Activated CD8-positive, alpha-beta memory T cell treated with anti-CD3 and anti-CD28 coated beads, Interleukin-2, amount 50 U/mL, for 4 hours (primary cell): ENCODE measurements at places on chromosomes 11 and 22.

GRCh38 chr11:61531044-61531443, 22.5 kb downstream of the LRRC10B start:
- DNase-seq = no peak

DNA sequence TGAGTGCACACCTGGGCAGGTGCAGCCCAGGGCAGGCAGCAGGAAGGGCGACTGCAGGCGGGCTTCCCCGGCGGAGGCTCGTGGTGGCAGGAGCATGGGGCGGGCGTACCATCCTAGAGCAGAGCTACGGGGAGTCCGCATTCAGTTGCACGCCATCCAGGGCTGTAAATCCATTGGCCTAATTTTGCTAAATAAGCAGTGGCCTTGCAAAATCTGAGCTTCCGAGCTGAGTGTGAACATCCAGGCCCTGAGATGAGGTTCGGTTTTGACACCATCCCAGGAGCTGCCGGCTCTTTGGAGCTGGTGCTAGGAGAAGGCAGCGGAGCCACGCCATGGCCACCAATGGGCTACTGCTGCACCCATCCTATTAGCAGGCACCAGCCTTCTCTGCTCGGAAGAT, 664.8 kb downstream of the BRD1 start:
- DNase-seq = no peak

- DNase-seq = no peak
Measured at GRCh38 chr11:82747471-82747870, 13.8 kb upstream of the FAM181B start.

DNA sequence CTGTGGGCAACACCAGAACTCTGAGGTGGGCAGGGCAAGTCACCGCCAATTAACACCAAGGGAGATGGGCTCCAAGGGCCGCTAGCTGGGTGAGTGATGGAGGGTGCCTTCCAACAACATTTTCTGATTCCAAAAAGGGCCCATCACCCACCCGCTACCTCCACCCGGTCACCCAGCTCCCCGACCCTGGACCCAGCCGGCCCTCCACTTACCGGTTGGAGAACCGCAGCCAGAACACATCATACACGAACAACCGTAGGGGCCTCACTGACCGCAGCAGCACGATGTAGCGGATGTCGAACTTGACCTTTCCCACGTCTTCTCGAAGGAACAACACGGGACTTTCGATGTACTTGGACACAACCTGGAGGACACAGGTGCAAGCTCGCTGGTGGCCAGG, 14.7 kb downstream of the TTLL12 start:
- DNase-seq = peak; percentile 6

GRCh38 chr22:38864361-38865191, 7.4 kb downstream of the CBX6 start:
- DNase-seq = no peak

DNA sequence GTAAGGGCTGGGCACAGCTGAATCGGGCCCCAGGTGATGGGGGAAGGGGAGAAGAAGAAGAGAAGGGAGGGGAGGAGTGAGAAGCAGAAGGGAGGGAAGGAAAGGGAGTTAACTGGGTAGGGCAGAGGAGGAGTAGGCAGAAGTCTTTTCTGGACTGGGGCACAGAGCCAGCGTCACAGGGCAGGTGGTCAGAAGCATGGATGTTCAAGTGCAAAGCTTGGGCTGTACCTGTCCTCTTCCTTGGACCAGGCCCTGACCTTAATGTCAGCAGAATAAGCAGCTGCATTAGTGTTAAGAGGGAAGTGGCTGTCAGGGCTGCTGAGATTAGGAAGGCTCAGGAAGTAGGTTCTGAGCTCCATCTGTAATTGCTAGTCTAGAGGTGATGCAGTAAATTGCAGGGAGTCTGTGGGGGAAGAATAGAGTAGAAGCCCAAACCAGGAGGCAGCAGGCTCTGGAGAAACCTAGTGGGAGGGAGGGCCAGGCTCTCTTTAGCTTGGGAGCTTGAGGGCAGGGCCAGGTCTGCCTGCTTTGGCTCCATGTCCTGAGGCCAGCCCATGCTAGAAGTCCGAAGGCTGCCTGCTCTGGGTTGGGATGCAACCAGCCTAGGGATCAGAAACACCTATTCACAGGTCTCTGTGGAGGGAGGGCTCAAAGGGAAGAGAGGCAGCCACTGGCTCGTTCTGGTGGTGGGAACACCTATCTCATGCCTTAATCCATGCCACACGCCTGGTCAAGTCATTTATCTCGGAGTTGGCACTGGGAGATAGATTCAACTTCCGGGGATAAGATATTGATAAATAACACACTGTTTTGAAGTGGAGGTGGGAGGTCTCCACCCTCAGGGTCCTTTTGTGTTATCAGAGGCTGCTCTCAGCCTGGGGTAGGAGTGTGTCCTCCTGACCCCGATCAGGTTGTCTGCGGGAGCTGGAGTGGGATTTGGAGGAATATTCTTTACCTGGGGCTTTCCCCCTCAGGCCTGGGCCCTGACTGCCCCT, 1.7 kb upstream of the UCP3 start:
- DNase-seq = no peak

GRCh38 chr11:63289658-63290057, 46.3 kb upstream of the SLC22A25 start:
- DNase-seq = no peak

DNA sequence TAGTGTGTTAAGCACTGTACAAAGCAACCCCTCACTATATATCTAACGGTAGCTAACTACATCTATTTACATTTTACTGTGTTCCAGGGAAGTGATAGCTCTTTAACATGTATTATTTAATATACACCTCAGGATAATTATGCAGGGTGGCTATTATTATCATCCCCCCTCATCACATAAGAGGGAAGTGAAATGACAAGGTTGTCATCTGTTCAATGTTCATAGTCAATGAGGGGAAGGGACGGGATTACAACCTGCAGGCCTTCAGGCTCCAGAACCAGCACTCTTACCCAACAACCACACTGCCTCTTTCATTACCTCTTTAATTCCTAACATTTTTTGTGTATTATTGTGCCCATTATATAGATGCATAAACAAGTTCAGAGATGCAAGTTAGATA, 238.7 kb upstream of the ANO3 start:
- DNase-seq = no peak

DNA sequence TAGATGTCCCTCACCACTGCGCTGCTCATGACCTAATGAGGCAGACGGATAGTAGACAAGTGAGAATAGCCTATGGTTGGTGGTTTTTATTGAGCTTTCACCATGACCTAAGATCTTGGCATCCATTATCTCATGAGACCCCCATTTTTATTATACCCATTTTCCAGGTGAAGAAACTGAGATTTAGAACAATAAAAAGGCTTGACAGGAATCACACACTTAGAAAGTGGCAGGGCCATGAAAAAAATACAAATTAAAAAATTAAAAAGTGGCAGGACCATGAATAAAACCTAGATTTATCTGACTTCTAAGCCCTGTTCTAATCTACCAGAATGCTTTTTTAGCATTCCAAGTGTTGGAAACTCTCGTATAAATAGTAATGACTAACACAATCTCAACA, 1.1 kb downstream of the LRRC55 start:
- DNase-seq = no peak

DNA sequence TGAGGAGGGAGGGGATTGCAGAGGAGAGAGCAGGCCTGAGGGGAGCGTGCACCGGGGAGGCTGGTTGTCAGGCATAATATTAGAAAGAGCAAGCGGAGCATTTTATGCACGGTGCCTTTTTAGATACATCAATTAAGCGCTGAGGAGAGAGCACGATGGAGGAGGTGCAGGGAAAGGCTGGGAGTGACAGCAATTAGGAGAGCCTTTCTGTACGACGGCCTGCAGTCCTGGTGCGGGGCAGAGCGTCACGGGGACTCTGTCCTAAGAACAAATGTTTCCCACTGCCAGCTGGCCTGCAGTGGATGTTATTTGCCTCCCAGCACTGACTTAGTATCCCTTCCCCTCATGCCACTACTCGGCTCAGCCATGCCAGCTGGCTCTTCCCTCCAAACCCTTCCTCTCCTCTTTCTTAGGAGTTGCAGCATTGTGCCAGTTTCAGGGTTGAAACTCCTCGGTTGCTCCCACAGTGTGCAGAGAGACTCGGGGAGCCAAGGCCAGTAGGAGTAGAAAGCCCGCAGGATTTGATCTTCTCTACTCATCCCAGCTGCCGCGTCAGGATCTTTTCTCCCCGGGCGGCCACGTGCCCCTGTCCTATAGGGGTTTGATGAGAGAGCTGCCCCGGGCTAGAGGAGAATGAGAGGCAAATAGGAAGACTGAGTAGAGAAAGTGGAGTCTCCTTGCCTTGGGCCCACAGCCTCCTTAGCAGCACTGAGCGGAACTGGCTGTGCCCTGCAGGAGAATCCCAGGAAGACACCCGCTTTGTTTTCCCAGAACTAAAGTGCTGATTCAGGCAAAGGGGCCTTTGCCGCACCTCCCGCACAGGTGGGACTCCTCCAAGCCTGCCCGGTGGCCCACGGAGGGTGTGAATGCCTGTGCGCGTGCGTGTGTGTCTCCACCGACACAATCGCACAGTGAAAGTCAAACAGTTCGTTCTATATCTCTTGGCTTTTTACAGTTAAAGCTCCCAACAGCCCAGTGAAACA, 875.3 kb downstream of the NTM start:
- no peak for DNase-seq

- no peak for DNase-seq
Measured at GRCh38 chr22:32378707-32379272, 21.1 kb downstream of the RFPL3 start.

DNA sequence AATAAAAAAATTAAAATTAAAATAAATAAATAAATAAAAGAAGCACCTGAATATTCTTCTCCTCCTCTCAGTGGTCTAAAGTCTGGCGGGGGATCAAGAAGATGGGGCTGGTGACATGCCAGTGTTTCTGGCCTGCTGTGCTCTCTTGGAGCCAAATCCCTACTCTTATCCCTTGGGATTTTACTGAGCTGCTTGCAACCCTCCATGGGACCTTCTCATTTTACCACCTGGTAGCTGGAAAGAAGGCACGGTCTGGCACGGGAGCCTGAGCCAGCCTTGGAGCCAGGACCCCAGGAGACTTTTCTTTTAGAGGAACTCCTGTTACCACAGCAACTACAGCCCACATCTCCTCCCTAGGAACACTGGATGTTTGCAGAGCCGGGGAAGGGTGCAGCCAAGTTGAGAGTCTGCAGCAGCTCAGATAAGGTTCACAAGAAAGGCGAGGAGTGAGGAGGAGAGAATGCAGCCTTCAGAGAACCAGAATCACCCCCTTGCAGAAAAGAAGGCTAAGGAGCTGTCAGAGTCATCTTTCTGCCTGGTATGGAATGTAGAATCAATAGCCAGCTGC, 21.4 kb downstream of the CD6 start:
- DNase-seq = no peak

DNA sequence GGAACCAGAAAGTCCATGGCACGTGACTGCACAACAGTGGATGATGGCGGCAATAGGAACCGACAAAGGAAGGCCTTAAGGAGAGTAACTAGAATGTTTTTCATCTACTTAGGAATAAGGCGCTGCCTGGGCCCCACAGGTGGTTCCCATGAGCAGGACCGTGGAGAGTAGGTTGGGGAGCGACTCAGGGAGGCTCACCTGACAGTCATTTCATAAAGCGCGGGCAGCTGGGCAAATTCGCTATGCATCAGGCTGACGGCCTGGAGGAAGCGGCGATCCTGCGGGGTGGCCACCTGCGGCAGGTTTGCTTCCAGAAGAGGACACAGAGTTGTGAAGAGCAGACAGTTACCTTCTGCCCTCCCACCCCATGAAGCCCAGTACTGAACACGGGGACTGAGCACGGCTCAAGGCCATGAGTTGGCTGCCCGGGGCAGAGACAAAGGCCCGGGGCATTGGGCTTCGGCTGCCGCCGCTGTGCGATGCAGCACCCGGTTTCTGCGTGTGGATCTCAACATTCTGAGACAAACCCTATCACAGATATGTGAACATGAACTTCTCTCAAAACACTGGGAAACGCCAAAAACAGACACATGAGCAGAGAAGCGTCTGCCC, 25.8 kb downstream of the HPS4 start:
- DNase-seq = no peak

GRCh38 chr11:62593434-62594044, 2.2 kb upstream of the TUT1 start:
- DNase-seq = peak; percentile 76

GRCh38 chr11:38582756-38583155, 1984.7 kb upstream of the RAG2 start:
- DNase-seq = no peak

GRCh38 chr11:95365348-95365747, 134.3 kb upstream of the SESN3 start:
- no peak for DNase-seq

DNA sequence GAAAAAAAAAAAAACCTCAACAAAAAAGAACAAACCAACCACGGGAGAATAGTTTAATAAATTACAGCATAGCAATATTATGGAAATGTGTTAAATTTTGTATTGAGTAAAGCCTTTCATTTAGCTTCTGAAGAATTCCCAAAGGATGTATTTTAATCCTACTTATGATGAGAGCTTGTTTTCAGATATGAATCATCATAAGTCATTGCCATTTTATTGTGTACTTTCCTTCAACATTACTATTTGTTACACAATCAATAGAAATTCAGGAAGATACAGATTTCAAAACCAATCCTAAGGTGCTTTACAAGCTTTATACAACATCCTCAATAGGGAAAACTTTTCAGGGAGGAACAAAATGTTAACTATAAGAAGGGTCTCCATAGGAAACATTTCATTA, 200.6 kb upstream of the CTSC start:
- DNase-seq = no peak
